NCI-H526 treated with DMSO at 0.1 percent for 48 hours (cell line): ENCODE measurements at places on chromosomes 5 and 9.

DNA sequence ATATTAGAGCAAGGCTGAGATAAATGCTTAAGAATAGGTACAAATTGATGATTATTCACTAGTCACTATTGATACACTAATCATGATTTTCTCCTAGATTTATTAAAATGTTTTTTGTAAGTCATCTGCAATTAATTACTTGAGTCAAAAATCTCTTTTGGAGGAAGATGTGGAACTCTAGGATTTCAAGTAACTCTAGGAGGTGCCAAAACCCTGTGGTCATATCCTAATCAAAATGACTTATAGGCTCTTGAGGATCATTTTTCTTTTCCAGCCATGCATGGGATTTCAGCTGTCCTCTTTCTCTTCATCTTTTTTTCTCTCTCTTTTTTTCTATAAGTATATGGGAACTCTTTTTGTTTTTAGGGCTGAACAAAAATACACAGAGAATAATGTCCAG, 141.8 kb upstream of the CD180 start:
- no peak for DNase-seq

DNA sequence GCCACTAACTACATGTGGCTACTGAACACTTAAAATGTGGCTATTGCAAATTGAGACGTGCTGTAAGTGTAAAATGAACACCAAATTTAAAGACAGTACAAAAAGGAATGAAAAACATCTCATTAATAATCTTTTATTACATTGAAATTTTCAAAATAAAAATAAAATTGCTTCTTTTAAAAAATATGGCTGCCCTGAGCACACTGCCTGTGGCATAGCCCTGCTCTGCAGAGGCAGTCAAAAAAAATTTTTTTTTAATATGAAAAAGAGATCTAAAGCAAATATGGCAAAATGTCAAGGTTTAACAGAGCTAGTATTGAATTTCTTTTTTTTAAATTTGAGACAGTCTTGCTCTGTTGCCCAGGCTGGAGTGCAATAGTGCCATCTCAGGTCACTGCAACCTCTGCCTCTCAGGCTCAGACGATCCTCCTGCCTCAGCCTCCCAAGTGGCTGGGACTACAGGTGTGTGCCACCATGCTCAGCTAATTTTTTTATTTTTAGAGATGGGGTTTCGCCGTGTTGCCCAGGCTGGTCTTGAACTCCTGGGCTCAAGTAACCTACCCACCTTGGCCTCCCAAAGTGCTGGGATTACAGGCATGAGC, 25.6 kb downstream of the CARNMT1 start:
- DNase-seq, result no peak

DNA sequence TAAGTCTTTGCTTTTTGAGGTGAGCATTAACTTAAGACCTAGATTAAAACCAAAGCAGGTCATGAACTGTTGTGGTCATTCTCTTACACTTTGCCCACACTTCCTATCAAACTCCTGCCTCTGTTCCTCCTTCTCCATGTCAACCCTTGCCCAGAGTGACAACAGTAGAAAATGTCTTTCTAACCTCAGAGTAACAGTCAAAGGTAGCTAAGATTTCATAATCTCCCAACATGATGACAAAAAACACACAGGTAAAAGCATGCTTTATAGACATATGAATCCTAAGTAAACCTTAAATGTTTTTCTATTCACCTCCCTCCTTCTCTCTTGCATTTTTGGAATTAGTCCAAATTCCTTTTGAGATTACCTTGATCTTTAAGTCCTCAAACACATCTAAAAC, 422.3 kb downstream of the SPATA31D1 start:
- DNase-seq, result no peak

GRCh38 chr5:34916518-34916917, 1.0 kb downstream of the BRIX1 start:
- no peak for DNase-seq

DNA sequence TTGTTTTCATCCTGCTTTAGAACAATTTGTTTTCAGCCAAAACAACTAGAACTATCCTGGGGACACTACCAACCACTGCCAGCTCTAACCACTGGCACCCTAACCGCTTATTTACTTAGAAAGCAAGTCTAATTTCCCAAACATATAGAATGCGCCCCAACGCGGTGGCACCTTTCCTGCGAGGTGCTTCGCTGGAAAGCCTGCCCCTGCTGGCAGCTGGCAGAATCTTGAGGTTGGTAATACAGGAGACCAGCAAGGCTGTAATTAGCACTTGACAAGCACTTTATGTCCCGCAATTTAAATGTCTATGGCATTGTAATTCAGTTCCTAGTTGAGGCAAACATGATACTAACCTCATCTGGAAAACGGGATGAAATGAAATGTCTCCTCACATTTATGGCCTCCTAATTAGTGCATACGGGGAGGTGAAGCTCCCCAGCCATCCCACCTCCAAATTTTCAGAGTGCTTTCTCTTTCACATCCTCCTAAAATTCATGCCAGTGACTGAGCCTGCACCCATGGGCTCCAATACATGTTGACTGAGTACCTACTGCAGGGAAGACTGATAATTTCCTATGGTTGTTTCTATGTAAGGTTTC, 30.4 kb downstream of the GABBR2 start:
- DNase-seq, result no peak

GRCh38 chr9:89808756-89809181, 204.0 kb downstream of the GADD45G start:
- no peak for DNase-seq

GRCh38 chr5:7770436-7770835, 80.5 kb downstream of the CFAP90 start:
- DNase-seq, result no peak

DNA sequence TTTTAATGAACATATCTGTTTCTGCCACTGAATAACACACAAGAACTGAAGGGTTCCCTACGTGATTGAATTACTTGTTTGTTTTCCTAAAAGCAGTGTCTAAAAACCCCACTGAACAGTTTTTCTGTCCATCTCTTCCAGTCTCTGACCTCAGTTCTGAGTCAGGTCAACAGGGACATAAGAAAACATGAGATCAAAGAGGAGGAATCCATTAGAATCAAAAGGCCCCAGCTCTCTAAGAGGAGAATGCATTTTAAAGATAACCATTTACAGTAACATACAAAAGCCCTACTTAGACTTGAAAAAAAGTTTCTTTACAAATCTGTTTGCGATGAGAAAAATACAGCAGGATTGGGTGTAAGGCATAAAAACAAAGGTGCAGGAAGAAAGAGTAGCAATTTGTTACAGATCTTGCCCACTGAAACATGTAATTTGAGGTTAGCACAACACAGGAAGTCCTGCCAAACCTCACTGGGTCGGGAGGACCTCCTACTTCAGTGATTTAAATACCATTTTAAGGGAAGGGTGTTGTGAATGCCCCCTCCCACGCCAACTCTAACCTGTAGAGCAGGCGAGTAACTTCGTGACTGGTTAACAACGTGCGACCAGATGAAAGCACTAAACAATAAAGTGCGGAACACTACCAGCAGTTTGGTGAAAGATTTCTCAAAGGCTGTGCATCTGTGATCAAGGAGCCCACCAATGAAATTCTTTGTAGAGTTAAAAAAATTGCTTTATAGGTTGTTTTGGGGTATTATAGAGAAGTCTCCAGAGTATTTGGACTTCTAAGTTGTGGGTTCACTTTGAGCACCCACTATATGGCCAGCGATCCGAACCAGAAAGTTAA, 1.3 kb downstream of the QSOX2 start:
- no peak for DNase-seq

GRCh38 chr5:122673343-122673742, 101.5 kb upstream of the SNX2 start:
- DNase-seq, result no peak
